ENCODE measurements at places on chromosomes 2 and 18.

DNA sequence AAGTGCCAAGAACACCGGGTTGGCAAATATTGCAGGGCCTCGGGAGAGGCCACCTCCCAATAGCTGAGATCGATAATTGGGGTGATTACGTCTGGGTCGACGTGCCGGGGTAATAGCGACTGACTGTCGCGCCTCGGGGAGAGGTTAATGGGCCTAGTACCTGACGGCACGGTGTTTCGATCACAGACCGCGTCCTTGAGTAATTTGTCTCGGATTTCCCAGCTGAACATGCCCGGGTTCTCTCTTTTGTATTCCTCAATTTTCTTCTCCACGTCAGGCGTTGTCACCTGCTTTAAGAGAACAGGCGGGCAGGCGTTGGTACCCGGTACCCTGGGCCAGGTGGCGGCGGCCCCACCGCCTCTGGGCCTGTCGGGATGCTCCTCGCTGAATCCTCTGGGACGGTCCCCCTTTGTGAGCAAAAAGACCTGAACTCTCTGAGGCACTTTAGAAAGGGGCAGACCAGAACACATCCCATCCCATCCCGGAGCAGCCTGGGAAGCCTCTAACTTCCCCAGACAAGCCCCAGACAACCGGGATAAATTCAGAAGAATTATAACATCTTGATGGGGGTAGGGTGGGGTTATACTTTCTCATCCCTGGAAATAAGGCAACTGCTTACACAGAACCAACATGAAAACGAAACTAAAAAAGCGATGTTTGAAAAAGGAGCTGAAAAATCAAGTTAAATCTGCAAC lies 3.3 kb downstream of the PAX3 start:
- no peak for DNase-seq

DNA sequence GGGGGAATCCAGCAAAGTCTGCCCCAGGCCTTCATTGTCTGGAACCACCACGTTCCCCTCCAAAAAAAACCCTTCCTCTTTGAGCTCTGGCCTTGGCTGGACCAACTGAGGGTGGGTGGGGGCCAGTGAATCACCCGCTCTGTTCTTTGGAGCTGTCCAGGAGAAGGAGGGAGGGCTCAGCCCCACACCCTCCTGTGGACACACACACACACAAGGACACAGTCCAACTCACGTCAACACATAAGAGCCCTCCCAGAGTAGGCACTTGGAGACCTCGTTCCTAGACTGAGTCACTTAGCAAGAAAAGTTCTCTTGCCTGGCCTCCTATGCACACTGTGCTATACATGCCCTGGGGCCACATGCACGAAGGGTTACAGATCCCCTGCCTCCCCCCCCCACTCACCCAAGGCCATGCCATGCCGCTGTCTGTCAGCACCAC lies 1.2 kb upstream of the TNS1 start:
- DNase-seq = peak; percentile 64

DNA sequence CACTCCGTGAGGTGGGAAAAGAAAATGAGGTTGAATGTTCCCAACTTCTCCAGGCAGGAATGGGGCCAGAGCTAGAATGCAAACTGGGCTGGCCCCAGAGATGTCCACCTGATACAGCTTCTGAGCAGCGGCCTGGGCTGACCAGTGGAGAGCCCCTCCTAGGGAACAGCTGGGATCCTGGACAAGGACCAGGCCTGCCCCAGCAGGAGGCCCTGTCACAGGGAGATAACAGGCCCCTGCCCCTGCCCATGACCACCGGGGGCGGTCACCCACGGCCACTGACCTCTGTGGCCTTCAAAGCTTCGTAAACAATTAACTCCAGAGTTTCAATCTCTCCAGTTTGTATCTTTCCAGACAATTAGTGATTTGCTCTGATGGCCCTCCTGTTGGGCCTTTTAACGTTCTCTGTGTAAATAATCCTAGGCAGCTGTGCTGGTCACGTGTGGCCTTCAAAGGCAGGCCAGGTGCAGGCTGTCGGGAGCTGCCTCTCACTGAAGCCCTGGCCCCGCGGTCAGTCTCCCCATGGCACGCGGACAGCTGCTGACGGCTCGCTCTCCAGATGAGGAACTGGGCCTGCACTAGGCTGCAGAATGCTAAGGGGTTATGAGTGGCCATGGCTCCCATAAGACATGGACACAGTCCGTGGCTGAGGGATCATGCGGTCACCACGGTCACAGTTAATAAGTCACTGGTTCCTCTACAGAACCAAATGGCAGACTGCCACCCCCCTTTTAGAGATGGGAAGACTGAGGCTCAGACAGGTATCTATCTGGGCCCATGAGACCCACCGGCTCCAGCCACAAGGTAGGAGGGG lies 9.2 kb downstream of the HS6ST1 start:
- DNase-seq = no peak

- DNase-seq = no peak
Observed at GRCh38 chr2:24824966-24825882, 32.0 kb downstream of the CENPO start.

GRCh38 chr2:53884883-53885282 lies 25.1 kb upstream of the GPR75 start:
- DNase-seq = no peak

DNA sequence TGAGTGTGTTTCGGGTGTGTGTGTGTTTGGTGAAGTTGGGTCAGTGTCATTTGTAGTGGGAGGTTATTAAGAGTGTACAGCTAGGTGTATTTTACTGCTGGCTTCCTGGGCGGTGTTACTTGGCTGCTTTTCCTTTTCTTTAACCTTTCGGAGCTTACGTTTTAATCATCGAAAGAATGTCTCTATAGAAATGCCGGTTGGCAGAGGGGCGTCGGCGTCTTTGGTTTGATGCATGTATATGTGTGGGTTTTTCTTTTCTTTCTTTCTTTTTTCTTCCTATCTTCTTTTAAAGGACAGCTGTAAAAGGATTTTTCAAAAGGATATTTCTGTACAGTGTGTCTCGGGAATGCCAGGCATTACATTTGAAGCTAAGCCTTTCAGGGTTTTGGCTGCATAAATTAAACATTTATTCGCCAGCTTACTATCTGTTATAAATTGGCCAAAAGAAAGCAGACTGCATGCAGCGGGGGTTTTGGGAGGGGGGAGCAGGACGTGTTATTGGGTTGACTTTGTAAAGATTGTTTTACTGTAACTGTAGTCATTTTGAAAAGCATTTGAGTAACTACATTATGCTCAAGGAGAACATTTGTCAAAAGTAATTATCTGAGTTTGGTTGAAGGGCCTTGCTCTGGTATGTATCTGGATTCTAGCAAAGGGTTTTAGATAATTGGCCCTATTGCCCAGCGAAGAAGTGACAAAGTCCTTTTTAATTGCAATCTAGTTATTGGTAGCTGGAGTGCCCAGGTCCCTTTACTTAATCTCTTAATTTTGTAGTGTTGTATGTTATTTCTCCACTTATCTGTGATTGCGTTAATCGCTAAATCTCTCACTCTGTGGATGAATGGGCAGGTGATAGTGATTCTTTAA lies 1.6 kb downstream of the ASXL3 start:
- no peak for DNase-seq

DNA sequence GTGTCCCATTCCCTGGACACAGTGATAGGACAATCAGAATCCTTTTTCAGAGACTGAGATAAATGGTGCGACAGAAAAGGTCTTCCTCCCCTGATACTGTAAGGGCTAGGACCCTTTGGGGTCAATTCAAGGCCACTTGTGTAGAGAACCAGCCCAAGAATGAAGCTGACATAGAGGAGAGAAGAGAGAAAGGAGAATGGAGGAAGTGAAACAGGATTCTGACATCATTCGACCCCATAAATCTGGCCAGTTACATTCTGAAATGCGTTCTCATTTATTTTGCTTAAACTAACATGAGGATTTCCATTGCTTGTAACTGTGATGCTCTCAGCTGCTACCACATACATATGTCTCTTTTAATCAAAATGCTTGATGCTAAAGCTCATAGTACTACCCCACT lies 148.1 kb downstream of the TMEM163 start:
- no peak for DNase-seq

- no peak for DNase-seq
Observed at GRCh38 chr2:192604295-192604694, 409.6 kb upstream of the TMEFF2 start.
